Dermis blood vessel endothelial cell (primary cell): ENCODE measurements at places on chromosomes 16 and 17. TPM values are rescaled to one million over a fixed set of nuclear protein-coding genes. Genes with fewer than 3 reads are reported as not detected.
A peak's percentile ranks its signal among the peaks of the same experiment; 100 is the strongest.

Gene SPN
- total RNA-seq = not detected in 2 replicates

Gene ATP2A1
- not detected in 2 replicates for total RNA-seq

Gene UTS2R
- not detected in 2 replicates for total RNA-seq

DNA sequence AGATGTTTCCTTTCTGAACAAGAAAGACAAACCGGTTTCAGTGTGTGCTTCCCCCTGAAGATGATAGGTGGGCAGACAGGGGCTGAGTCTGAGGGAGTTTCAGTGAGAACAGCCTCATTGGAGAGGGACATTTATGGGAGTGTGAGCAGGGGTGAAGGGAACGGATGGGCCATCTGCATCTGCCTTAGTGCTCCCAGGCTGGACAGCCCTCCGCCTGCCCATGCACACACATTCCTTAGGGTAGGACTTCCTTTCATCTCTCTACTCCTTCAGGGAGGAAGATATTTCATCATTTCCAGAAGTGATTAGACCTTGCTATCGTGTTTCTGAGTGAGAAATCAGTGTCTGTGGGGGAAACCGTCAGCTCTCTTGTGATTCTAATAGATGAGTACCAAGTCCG lies 3.8 kb downstream of the SHISA6 start:
- no peak for DNase-seq

DNA sequence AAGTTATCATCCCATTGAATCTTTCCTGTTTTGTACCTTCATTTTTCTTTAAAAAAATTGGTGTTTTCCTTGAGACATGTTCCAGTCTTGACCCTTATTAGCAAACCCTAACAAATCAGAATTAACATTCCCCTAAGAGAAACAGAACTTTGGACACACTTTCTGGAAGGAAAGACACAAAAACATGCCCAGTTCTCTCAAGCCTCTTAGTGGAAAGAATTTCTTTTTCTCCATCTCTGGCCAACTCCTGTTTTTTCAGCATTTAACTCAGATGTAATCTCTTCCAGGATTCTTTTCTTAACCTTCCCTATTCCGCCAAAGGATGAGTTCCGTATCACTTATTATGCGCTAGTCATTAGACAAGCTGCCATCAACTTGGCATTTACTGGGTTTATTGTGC lies 23.9 kb upstream of the CDH8 start:
- DNase-seq = no peak

GRCh38 chr16:30087181-30087898 lies 4.4 kb downstream of the TBX6 start:
- no peak for DNase-seq

DNA sequence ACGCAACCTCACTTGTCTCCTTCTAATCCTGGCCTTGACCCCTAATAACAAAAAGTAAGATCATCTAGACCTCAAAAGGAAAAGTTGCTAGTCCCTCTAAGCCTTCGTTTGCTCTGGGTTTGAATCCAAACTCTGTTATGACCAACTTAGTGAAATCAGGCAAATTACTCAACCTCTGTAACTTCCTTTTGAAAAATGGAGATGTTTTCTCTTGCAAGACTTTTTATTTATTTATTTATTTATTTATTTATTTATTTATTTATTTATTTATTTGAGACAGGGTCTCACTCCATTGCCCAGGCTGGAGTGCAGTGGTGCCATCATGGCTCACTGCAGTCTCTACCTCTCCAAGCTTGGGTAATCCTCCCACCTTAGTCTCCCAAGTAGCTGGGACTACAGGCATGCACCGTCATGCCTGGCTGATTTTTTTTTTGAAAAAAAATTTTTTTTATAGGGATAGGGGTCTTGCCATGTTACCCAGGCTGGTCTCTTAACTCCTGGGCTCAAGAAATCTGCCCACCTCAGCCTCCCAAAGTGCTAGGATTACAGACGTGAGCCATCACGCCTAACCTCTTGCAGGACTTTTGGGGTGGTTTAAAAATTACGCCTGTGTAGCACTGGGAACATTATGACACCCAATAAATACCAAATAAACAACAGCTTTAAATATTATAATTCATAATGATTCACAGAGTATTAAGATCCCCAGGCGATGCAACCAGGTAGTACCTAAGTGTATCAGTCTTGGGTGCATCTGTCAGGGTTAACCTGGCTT lies 63.4 kb downstream of the PITPNC1 start:
- no peak for DNase-seq

- peak; percentile 94 for DNase-seq
Measured at GRCh38 chr17:17819561-17819995, 17.2 kb downstream of the SREBF1 start.

DNA sequence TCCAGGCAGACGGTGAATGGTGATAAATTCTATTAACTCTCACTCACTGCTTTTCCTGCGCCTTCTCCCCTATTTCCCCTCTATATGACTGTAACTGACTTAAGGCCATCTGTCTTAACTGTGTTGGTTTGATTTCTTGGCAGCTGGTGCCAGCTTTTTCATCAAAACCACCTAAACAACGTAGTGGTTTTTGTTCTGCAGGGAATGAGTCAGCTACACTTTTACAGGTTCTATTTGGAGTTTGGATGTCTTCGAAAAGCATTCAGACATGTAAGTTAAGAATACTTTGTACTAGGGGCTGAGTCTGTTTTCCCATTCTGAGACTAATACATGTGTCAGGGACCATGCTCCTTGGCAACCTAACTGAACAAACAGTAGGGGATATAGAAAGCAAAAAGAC lies 8.5 kb downstream of the REXO5 start:
- DNase-seq = peak; percentile 74

DNA sequence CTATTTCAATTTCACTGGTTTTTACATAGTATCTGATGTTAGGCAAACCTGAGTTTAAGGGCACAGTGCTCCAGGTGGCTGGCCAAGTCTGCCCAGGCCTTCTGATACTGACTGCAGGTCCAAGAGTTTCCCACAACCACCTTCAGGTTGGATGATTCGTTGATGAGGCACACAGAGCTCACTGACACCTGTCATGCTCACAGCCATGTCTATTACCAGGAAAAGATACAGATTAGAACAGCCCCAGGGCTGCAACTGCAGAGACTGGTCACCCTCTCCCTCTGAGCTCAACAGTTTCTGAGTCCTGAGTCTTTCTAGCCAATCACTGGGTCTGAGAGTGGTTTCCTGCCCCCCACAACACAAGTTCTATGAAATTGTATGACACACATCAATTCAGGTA lies 37.2 kb downstream of the MEAK7 start:
- DNase-seq = no peak

DNA sequence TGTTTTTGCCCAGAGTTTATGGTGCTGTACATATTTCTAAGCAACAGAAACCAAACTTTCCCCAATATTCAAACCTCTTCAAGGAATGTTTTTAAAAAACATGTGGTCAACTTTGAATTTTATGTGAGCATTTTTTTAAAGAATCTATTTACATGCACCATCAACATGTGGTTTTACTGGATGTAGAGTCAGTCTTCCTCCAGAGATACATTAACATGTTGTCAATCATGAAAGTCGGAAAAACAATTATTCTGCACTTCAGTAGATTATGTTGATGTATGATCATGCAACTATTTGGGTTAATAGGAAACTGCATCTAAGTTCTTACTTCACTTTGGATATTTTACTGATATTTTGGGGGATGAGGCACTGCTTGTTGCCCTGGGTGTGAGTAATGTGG lies 208.6 kb downstream of the FOXL1 start:
- DNase-seq = no peak

DNA sequence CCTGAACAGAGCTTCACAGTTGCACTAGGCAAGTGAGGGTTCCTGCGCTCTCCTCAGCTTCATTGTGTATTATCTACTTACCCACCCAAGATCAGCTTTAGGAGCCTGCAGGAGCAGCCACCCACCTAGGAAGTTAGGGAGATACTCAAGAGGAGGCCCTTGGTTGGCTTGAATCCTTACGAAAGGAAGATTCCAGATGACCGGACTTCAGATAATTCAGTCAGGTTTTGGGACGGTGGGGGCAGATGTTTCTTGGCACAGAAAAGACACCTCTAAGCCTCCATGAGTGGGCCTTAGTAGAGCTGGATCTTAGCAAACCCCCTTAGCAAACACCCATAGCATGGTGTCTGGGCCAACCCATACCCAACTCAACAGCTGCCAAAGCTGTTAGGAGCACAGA lies 2.4 kb upstream of the CBFB start:
- DNase-seq = no peak

DNA sequence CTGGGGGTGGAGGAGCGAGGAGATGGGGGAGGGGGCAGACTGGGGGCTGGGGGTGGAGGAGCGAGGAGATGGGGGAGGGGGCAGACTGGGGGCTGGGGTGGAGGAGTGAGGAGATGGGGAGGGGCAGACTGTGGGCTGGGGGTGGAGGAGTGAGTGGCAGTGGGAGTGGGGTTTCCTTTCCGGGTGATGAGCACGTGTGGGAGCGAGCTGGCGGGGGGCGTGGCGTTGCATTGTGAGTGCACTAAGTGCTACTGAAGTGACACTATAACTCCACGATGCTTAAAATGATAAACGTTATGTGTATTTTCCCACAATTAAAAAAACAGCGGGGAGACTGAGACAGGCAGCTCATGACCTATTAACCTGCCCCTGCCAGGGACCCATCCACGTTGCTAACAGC lies 46.3 kb downstream of the CBFA2T3 start:
- no peak for DNase-seq

DNA sequence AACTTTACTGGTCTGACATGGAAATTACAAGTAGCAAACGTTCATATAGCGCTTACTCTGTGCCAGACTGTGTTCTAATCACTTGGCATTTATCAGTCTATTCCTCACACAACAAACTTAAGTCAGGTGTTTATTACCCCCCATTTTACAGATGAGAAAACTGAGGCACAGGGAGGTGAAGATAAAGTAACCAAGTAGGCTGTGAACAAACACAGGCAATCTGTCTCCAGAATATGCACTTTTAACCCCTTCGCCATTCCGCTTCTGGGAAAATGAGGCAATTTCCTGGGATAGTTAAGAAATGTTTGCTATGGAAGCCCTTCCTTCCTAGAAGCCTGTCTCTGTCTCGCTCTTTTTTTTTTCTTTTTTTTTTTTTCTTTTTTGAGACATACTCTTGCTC lies 12.2 kb upstream of the CXCL16 start:
- DNase-seq = peak; percentile 50

DNA sequence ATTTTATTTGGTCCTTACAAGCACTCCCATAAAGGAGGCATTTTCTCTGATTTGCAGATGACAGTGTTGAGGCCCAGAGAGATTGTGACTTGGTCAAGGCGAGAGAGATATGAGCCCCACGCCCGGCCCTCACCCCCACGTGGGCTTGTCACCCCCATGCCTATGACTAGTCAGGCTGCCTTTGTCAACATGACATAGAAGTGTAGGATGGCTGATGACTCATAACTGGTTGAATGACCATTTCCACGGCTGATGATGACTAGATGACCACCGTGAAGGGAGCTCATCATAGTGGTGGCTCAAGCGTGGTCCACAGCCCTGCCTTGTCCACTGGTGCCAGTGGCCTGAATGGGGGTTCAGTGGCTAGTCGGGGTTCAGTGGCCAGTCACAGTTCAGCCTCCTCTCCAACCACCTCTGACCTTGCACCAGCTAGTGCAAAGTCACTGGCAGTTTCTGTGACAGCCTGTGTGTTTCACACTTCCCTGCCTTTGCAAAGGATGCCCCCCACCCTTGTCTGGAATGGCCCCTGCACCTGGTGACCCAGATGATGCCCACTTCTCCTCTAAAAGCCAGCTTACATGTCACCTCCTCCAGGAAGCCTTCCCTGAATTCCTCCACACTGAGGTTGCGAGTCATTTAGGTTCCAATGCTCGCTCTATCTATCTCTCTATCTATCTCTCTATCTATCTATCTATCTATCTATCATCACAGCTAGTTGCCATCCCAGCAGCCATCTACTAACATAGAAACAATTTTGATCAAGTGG lies 3.8 kb upstream of the WSCD1 start:
- DNase-seq = peak; percentile 13

GRCh38 chr16:77157346-77158058 lies 33.5 kb upstream of the MON1B start:
- no peak for DNase-seq

DNA sequence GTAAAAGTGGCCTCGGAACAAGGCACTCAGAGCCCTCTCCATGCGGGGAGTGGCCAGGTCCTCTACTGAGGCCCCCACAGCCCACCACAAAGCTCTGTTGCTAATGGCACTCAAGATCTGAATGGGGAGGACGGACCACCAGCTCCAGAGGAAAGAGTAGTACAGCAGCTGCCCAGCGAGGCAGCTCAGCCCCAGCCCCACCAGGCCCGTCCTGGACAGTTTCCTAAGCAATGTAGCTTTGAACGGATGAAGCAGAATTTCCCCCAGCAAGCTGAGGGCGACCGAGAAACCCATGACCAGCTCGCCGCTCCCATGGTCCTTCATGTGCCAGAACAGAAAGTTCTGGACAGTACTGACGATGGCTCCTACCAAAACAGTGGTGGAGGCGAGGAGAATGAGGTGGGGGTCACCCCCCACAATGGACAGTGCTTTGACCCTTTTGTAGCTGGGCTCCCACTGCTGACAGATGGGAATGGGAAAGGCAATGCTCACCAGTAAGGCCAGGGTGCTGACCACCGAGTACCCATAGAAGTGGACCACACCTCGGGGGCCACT lies 1.5 kb downstream of the MFSD6L start:
- DNase-seq = no peak

DNA sequence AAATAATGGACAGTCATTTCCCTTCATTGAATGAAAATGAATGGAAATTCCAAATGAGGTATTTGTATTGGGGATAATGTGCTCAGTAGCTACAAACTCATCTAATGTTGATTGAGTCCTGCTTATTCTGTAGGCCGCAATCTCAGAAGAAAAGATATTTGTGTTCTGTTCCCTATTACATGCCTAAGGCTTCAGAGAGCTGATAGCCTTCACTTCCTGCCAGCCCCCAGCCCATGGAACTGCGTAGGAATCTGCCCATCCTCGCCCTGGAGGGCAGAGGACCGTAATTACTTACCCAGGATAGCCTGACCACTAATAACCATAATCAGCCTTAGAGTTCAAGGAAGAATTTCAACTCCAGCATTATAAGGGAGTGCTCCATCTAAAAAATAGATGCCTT lies 17.9 kb upstream of the SNTB2 start:
- peak; percentile 56 for DNase-seq

DNA sequence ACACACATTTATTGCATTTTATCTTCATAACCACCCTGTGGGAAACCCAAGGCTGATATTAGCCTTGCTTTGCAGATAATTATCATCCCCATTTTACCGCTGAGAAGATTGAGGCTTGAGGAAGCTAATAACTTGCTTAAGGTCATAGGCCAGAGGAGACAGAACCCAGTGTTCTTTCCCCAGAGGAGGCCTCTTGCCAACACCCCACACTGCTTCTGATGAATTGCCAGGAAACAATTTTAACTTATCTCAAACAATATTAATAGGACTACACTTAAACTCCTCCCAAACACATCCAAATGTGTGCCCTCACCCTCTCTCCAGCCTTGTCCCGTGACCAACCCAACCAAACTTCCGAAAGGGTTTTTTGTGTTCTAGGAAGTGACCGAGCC lies 2.1 kb upstream of the SPG7 start:
- peak; percentile 30 for DNase-seq
